ENCODE measurements at places on chromosomes 7 and 10.

DNA sequence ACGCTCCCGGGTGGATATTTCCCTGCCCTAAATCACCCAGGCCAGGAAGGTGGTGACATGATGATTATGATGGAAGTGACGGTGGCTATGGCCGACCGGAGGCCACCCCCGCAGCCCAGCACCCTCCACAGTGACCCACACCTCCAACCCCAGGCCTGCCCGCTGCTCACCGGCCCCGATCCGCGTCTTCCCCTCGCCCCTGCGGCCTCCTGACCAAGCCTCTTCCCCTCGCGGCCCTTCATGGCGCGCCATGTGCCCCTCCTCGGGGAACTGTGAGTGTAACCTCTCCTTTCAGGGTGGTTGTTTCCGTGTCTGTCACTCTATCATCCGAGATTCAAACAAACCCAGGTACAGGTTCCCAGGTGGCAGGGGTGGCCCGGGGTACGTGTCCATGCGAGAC, 78.3 kb downstream of the UNCX start:
- DNase-seq: no peak

DNA sequence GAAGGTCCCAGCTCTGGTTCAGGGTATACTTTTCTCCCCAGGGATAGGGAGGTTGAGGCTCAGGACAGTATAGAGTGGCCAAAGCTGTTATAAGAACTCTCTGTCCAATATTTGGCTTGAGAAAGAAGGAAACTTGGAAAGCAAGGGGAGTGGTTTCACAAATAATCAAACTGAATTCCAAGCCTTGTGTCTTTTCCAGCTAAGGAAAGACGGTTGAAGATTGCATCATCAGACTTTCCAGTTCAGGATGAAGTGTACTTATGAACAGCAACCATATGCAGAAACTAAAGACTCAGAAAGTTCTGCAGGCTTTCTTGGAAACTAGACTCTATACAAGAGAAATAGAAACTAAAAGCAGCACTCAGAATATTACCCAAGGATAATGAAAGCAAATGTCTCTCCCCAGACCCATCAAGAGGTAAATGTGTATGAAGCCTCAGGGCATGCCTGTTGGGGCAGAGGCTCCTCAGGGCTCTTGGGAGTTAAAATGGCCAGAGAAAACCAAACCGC, 46.4 kb downstream of the RAMP3 start:
- no peak for DNase-seq

GRCh38 chr10:101466016-101466912, 112.3 kb downstream of the BTRC start:
- DNase-seq: no peak

GRCh38 chr7:115499956-115500355, 530.6 kb downstream of the TFEC start:
- DNase-seq: no peak
